Kidney capillary endothelial cell (primary cell): ENCODE measurements at places on chromosomes 12 and 14.

DNA sequence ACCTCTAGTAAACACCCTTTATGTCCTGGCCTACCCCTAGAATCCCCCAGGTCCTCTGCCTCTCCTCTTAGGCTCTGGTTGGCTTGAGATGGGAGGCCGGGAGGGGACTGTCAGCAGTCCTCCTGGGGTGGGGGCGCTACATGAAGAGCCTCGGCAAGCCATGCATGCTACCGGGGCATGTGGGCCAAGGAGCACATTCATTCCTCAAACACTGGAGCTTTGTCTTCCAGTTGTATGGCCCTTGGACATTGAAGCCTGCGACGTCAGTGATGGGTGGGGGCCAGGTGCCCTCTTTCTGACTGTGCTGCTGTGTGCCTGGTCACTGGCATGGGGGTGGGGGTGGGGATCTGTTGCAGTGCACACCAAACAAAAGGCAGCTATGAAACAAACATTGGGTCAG is 15.8 kb upstream of the CELA1 start:
- no peak for DNase-seq

DNA sequence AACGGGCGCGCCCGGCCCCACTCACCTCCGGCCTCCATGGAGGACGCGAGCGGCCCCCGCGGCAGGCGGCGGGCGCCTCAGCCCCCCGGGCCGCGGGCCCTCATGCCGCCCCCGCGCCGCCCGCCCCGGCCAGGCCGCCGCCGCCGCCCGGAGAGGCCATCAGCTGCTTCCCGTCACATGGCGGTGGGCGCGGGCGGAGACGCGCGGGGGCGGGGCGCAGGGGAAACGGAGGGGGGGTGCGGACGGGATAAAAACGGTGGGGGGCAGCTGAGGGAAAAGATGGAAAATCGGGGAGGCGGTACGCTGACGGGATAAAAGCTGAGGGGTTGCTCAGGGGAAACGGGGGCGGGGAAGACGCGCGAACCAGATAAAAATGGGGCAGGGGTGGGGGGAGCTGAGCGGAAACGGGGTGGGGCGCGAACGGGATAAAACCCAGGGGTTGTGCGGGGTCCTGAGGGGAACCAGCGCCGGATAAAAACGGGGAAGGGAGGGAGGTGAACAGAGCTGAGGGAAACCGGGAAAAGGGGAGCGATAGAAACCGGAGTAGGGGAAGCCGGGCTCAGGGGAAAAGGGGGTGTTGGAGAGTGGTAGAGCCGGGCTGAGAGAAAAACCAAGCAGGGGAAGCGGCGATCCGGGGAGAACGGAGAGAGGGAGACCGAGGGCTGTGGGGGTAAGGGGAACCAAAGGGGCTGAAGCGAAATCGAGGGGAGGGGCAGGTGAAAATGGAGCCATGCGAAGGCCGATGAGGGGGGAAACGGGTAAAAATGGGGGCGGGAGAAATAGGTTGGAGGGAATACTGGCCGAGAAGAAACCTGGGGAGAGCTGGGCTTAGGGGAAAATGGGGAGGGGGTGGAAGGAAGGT is at the start of gene WSB2:
Gene WSB2 (minus strand): TSS at position 169 of the 862 bp plus-strand sequence. CDS start 131 bp downstream, at position 38.
- peak; percentile 37 for DNase-seq

DNA sequence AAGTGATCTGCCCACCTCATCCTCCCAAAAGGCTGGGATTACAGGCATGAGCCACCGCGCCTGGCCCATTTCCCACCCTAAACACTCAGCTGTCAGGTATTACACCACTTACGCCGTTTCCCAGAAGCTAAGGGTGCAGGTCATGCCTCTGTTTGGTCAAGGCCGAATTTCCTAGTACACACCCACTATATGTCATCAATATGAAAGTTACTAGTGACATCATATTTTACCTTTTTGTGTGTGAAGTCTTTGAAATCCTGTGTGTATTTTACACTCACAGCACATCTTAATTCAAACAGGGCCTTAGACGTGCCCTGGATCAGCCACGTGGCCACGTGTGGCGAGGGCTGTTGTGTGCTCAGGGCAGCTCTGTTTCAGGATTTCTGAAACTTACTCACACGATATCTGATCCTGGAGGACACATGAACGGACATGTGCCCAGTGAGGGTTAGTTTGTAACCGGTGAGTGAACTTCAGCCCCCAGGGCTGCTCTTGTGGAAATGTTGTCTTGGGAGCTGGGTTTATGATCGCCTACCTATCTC is 51.8 kb downstream of the GLT1D1 start:
- no peak for DNase-seq

GRCh38 chr12:41917938-41918341 is 226.7 kb downstream of the GXYLT1 start:
- DNase-seq = peak; percentile 42

- DNase-seq = no peak
Measured at GRCh38 chr14:24534286-24534685, 26.2 kb upstream of the CMA1 start.

DNA sequence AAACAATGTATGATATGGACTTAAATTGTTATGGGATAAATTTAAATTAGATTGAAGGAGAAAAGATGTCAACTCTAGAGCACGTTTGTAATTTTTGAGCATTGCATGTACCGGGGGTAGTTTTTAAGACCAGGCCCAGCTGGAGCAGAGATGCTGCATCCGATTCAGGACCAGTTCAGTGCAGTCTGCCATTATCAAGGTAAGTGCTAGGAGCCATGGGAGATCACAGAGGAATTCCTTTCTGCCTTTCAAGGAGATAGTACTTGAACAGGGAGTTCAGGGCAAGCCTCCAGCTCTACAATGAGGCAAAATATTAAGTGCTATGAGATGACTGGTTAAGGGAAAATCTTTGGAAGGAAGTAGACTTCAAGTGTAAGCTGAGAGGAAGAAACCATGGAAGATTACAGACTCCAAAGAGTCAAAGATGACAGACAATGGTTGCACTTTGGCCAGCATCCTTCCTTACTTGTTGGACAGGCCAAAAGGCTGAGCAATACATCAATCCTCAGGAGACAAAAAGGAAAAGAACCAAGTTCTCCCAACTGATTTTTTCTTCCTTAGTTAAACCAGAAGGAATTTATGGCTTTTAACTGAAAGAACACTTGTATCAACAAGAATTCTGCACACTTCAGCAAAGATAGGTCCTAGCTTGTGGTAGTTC is 113.2 kb upstream of the HIF1A start:
- DNase-seq = no peak

DNA sequence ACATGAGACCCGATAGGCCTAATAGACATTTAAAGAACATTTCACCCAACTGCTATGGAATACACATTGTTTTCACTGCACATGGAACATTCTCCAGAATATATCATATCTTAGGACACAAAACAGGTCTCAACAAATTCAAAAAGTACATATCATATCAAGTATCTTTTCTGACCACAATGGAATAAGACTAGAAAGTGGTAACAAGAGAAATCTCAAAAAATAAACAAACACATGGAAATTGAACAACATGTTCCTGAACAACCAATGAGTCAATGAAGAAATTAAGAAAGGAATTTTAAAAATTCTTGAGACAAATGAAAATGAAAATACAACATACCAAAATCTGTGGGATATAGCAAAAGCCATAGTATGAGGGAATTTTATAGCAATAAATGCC is 208.1 kb downstream of the PTPRO start:
- no peak for DNase-seq

DNA sequence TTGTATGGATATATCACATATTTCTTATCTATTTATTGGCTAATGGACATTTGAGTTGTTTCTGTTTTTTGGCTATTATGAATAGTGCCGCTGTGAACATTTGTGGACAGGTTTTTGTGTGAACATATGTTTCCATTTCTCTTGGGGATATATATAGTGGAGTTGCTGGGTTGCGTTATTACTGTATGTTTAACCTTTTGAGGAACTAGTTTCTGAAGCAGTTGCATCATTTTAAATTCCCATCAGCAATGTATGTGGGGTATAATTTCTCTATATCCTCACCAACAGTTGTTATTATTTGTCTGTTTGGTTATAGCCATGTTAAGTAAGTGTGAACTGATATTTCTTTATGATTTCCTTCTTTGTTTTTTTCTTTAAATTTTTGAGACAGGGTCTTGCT is 10.7 kb downstream of the TCTN2 start:
- DNase-seq = no peak
